ENCODE measurements at places on chromosomes 11 and 22.
A peak's percentile ranks its signal among the peaks of the same experiment; 100 is the strongest.

DNA sequence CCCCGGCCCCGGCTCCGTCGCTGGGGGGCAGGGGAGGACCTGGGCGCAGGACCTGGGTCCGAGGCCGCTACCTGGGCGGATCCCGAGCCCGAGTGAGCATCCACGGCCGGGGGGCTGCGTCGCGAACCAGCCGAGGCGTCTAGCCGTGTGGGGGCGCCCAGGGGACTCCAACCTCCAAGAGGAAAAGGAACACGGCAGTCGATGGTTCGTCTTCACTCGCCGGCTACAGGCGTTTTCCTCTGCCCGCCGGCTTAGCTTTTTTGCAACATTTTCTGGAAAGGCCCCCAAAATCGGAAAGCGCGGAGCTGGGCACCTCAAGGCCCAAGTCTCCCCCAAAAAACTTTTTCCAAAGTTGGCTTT, 666 bp downstream of the PDGFB start:
- no peak for DNase-seq

DNA sequence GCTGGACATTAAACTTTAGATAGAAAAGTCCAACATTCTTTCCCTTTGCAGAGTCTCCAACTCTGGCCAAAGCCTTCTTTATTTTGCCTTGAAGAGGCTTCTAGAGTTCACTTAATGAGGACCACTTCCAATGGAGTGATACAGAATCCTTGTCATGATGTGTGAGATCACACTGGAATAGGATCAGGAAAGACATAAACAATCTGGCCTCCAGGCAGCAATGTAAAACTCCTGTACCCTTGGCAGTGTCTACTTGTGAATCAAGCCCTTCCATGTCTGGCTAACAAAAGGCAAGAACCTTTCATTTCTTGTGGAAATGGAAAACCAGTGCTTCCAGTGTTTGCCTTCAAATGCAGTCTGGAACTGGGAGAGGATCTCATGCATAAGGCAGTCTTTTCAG, 56.5 kb upstream of the FIBIN start:
- DNase-seq = no peak

- peak; percentile 50 for DNase-seq
Observed at GRCh38 chr22:50252082-50253045, 1.3 kb upstream of the HDAC10 start.

GRCh38 chr22:37033605-37034430, 14.3 kb downstream of the MPST start:
- DNase-seq = no peak

DNA sequence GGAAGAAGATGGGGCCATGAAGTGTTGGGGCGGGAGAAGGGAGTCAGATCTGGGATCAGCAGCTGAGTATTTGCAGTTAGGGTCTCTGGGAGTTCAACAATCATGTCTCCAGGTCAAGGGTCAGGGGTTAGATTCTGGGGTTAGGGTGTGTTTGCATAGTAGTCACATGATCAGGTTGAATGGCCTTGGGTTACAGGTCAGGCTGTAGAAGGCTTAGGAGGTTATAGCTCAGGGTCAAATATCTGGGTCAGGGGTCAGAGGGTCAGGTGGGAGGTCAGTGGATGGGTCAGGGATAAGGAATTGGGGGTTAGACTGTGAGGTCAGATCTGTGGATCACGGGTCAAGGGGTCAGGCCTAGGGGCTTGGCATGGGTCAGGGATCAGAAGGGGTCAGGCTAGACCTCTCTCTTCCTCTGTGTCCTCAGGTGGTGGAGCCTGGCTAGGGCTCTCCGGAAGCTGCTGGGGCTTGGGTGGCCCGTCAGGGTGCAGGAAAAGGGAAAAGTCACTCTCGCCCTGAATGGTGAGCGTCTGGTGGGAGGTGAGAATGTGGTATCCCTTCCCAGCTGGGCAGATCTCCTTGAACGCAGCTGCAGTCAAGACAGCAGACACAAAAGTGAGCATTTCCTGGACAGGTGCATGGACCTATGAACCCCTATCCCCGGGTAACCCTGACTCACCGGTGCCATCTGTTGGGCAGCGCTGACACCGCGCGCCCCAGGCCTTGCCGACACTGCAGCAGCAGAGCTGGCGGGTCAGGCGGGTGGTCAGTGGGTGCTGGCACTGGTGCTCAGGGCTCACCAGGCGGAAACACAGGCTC, 6.4 kb downstream of the LTBP3 start:
- no peak for DNase-seq

GRCh38 chr11:73382183-73382582, 6.0 kb downstream of the RELT start:
- no peak for DNase-seq

DNA sequence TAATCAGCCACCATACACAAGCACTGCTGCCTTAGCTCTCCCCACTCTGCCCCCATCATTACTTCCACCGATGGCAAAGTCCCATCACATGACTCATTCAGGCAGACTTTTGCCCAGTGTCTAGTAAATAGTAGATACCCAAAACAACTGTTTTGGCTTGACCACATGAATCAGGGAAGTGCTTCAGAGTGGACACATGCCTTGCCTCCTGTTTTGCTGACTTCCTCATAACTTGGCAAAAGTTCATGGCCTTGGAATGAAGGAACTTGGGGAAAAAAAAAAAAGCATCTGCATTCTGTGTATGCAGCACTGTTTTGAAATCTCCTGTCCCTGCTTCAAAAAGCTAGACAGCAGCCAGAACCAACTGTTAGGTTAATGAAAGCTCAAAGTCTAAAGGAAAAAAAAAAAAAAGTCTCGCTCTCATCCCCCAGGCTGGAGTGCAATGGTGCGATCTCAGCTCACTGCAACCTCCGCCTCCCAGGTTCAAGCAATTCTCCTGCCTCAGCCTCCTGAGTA, 335.3 kb downstream of the FAM181B start:
- DNase-seq = no peak

DNA sequence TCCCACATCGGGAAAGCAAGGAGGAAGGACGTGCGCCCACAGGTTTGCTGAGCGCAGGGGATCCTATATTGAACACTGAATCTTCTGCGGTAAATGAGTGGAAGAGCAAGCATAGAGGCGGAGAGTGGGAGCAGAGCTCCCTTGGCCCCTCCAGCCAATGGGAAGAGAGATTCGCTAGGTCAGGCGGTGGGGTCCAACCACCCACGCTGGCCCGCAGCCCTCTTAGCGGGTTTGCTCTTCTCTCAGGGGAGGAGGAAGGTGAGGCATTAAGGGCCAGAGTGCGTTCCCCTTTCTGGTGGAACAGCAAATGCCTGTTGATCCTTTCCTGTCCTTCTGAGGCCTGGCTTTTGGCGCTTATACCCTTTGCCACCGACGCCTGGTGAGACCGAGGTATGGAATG, 10.6 kb downstream of the NLRP14 start:
- DNase-seq = no peak

- no peak for DNase-seq
Observed at GRCh38 chr22:18965526-18966421, 29.7 kb upstream of the PRODH start.

DNA sequence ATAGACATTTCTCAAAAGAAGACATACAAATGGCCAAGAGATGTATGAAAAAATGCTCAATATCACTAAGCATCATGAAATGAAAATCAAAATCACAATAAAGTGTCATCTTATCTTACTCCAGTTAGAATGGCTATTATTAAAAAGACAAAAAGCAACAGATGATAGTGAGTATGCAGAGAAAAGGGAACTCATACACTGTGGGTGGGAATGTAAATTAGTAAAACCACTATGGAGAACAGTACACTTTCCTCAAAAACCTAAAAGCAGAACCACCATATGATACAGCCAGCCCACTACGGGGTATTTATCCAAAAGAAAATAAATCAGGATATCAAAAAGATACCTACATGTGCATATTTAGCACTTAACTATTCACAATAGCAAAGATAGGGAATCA, 700.0 kb upstream of the ANO5 start:
- DNase-seq = no peak

DNA sequence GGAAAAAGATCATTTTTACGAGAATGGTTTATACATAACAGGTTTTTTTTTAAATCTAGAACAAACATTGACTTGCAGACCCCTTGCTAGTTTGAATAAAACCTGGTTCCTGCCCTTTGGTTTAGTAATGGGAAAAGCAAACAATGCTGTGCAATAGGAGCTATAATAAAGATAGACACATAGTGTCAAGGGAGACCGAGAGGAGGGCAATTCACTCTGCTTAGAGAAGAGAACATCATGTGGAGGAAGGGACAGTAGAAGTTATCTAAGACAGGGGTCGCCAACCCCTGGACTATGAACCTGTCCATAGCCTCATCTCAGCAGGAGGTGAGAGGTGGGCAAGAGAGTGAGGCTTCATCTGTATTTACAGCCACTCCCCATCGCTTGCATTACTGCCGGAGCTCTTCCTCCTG, 7.0 kb upstream of the RDX start:
- DNase-seq = no peak

DNA sequence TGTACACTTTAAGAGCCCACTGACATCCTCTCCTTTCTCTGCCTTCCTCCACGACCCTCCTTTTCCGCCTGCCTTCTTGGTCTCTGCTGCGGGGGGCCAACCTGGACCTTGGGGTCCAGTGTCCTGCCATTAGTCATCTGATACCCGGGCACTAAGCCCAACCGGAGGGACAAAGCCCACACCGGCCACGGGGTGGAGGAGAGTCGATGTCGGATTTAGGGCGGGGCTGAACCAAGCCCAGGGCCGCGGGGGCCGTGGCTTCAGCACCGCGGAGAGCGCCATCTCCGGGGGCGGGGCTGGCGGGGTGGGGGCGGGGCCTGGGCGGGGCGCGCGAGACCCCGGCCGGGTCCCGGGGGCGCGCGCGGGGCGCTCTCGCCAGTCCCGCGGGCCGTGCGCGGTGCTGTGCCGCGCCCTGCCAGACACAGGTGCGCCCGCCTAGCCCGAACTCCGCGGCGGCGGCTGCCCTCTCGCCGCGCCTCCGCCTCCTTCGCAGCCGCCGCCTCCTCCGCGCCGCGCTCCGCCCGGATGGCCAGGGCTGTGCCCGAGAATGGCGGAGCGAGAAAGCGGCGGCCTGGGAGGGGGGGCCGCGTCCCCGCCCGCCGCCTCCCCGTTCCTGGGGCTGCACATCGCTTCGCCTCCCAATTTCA, at the start of gene MAPK8IP1:
MAPK8IP1 (plus strand) TSS at position 378 of the 647 bp plus-strand sequence; CDS start at position 548, 170 bp downstream.
- no peak for DNase-seq

DNA sequence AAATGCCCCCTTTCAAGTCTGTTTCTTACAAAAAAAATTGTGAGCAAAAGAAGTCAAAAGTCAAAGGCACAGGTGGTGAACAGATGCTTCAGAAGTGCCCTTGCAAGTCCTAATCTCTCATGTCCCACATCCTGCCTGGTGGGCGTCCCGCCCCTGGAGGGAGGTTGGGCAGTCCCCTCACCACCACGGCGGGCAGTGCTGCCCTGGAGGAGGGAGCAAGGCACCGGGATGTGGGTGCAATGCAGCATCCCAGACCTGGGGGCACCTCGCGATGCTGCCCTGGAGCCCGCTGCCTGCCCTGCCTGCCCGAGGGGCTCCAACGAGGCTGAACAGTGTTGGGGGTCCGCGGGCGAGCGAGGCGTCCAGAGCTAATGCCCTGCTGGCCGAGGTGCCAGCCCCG, 15.9 kb downstream of the MRGPRG start:
- DNase-seq = no peak

DNA sequence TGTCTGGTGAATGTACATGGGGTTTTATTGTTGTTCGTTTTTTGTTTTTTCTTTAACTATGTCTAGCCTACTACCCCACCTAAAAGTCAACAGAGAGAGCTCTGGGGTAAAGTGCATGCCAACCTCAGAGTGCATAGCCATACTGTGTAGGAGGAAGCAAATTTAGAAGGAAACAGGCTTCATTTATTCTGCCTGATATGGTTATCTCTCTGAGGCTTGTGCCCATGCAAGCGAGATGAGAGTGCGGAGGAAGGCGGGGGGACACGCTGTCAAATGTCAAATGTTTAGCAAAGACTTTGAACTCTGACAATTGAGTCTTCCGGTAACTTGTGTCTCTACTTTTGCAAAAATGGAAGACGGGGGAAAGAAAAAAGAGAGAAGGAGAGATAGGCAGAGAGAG, 295.5 kb downstream of the ETS1 start:
- DNase-seq = peak; percentile 28

DNA sequence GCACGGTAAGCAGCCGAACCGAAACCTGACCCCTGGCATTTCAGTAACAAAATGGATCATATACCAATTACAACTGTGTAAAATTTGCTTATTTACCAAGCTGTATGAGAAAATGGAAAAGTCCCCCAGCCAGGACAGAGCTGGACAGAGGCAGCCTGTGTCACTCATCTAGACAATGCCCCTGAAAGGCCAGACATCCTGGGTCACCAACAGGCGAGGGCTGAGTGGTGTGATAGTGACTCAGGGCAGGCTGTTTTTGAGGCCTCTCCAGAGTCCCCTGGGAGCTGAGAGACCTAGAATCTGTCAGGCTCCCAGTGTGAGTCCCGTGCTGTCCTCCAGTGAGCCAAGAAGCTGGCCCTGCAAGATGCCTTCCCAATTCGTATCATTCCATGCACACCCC, 680.4 kb downstream of the TBC1D22A start:
- no peak for DNase-seq

GRCh38 chr11:118961591-118961990, 5.5 kb downstream of the UPK2 start:
- no peak for DNase-seq

DNA sequence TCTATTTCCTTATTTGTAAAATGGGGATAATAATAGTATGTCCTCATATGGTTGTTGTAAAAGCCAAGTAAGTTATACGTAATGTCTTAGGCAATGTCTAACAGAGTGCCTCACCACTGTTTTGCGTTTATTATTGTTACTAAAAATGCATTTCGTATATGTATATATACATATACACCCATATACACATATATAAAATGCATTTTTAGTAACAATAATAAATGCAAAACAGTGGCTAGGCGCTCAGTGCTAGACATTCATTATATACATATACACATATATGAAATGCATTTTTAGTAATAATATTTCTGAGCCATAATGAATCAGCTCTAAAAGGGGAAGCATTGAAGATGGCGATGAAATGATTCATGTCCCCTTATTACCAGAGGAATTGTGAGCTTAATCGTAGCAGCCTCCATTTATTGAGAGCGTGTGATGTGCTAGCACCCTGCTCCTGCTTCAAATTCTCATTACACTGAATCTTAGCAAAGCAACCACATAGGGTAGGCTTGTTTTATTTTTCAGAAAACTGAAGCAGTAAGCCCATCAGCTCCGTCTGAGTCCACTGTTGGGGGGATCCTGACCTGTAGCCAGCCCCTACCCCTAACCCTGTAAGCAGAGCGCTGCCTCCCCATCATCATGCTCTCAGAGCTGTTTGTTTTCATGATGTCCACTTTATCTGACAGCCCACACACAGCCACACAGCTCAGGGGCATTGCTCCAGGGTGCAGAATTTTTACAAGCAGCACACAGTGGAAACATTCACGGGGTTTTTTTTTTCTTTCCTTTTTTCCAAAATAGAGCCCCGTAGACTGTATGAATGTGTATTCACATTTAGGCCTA, 97.1 kb upstream of the NAV2 start:
- DNase-seq = no peak

DNA sequence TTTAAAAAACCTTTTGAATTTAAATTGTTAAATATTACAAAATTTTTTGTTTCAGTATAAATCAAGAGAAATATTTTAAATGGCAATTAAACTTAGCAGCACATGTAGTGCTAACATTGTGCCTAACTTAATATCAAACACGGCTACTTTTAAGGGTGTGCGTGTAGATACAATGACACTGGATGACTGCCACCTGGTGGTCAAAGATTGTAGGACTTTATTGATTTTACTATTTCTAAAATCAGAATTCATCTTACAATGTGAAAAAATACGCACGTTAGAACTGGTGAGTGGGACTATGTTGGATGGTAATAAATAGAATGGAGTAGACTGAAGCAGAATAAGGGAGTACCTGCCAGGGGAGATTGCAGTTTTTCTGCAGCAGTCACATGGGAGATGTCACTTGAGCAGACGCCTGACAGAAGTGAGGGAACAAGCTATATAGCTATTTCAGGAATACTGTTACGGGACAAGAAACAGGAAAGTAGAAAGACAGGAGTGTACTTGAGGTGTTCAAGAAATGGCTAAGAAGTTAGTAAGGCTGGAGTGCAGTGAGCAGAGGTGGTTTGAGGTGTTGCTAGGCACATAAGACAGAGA, 52.9 kb downstream of the UVRAG start:
- peak; percentile 14 for DNase-seq
